ENCODE measurements at places on chromosomes 2 and 18.

DNA sequence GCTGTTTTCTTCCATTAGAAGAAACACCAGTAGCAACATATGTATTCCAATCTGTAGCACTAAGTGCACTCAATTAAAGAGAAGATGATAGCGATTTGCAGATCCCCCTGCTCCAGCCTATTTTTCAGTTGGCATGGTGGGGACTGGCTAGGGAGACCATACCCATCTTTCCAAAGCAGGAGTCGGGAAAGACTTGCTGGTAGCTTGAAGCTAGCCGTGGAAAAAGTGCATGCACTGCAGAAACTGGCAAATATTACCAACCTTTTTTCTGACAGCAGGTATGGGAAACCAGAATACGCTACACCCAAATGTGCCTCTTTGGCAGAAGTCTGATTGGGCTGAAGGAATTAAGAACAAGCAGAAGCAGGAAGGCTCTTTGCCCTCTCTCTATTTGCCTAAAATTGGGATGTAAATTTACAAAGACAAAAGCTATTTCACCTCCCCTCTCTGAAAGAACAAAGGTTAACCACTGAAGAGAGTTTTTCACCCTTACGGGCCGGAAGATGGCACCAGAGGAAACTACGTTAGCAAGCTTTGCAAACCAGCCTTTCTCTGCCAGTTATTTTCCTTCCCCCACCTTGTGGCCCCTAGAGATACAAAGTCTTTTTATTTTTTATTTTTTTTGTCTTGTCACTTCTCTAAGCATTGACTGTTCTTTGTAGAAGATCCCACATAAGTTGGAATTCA lies 273.1 kb downstream of the DLGAP1 start:
- DNase-seq = no peak

DNA sequence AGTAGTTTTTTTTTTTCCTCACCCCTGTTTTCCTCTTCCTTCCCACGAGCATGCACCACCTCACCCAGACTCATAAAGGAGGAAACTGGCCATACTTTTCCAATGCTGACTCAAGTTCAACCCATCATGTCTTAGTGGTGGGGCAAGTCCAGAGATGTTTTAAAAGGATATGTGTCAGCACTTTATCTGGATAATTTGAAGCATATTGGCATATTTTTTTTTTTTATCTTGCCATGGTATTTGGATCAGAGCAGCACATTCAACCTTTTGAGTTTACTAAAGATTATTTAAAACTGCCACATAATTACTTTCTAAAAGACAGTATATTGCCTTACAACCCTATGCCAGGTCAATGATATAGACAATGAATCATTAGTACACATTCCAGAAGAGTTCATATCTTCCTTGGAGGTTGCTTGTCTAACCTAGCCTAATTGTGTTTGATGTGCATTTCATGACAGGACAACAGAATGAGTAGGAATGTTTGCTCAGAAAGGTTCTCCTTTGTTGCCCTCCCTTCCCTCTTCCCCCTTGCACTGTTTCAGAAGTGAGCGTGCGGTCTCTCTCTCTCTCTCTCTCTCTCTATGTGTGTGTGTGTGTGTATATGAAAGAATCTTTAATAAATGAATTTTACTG lies 950.7 kb upstream of the FAM98A start:
- DNase-seq = no peak

DNA sequence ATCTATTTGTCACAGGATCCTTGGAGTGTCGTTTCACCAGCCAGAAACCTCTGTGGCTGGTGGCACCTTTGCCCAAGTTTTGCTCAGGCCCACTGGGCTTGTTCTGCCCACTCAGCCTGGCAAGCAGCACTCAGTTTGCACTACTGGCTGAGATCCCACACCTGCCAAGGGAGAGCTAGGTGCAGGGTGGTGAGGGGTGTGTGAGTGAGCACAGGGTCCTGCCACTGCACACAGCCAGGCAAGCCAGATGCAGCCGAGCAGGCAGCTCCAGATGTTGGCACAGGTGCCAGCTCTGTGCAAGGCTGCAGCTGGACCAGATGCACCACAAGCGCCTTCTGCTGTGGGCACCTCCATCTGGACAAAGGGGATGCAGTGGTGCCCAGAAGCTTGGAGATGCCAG lies 281.7 kb upstream of the UBE2E3 start:
- DNase-seq = no peak

DNA sequence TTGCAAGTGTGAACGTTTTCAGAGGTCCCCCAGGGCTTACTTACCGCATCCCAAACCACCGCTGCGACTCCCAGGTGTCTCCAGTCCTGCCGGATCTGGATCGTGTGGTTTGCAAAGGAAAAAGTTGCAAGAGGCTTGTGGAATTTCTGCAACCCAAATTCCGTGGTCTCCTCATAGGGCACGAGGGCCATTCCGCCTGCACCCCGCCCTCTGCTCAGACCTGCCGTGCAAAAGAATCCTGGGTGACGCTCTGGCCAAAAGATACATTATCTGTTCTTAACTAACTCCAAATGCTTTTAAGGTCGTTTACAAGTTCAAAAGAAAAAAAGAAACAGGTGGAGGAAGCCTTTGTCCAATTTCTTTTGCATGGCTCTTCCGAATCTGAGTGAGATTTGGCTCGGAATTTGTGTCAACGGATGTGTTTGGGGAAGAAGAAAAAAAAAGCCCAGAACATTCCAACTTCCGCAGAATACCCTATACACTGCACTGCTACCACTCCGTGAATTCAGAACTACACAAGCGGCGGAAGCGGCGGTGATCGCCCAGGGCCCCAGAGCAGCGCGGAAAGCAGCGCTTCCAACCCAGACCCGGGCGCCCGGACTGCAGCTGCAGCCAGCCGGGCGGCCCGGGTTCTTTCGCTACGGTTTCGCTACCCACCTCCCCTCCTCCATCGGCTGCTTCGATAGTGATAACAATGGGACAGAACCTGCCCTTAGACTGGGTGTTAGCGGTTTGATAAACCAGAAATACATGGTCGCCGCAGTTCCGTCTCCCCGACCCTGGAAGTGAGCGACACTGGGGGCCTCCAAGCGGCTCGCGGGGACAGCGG lies 795 bp downstream of the METTL21A start:
- DNase-seq = peak; percentile 71

- DNase-seq = no peak
These were observed 3.3 kb upstream of the ZNF532 start for GRCh38 chr18:58861353-58861752.

- DNase-seq = no peak
These were observed 667.7 kb downstream of the SOCS6 start for GRCh38 chr18:70956554-70956953.

All from glutamatergic neuron (in vitro differentiated cells).